ENCODE measurements at places on chromosomes 3 and 15.

GRCh38 chr3:152737021-152737908, 97.7 kb upstream of the P2RY1 start:
- DNase-seq: no peak

- no peak for DNase-seq
Measured at GRCh38 chr3:36032180-36033047, 347.9 kb upstream of the STAC start.

DNA sequence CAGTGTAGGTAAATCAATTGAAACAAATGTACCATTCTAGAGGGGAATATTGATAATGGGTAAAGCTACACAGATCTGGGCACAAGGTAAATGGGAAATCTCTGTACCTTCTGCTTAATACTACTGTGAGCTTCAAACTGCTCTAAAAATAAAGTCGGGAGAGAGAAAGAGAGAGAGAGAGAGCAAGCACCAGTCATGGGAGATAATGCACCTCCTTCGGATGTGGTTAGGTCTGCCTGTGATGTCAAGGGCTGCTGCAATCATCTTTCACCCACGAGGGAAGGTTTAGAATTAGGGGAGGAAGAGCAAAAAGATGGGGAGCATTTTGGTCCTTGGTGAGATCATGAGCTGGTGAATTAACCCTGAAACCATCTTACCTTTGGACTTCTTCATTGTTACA, 219.1 kb downstream of the ZNF385D start:
- no peak for DNase-seq

DNA sequence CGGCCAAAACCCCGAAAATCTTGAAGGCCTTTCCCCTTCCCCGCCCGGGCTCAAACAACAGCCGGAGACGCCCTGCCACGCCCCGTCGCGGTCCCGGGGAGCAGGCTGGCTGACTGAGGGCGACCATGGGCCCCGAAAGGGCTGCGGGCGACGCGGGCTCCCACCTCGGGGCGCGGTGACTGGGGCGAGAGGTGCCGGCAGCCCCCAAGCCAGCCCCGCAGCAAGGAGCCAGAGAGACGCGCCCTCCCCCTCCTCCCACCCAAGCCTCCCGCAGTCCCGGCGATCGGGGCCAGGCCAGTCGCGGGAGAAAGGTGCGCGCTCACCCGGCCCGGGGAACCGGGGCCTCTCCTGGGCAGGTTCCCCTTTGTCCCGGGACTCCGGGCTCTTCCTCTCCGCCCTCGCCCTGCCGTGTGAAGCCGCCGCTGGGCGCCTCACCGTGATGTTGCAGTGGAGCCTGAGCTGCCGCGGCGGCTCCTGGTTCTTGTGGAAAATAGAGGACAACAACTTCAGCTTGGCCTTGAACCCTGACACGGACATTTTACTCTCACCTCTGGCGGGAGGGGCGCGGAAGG, 30.6 kb upstream of the ZSCAN2 start:
- DNase-seq: no peak

DNA sequence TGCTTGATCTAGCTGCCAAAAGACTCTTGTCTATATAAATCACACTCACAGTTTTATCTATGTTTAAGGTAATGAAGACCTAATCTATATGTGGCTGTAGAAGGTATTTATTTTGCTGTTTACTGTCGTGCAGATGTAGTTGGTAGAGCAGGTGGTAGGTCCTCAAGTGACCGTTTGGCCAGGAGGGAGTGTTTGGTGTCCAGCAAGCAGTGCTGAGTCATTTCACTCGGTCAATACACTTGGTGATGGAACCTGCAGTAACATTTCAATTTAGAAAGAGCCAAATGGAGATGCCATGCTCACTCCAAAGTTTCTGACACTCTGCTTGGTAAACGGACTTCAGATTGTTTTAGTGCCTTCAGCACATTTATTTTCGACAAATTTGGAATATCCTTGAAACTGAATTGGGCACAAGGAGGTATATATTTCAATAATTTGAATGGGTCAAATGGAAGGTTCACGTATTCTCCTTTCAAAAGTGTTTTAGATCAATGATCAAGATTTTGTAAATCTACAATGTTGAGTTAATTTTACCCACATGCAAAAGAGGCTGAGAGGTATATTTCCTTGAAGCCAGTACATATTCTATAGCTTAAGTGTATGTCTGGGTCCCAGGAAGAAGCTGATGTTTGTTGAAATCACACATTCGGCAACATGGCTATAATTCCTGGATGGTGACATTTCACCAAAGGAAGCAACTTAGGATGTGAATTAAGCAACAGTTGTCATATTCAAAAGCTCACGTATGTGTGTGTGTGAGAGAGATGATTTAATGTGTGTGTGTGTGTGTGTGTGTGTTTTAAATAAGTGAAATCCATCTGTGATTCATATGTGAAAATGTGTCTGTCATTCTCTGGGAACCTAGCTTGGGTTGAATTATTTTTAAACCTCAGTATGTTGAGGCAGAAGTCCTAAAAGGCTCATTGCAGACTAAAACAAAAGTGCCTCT, 7.7 kb upstream of the CX3CR1 start:
- no peak for DNase-seq

DNA sequence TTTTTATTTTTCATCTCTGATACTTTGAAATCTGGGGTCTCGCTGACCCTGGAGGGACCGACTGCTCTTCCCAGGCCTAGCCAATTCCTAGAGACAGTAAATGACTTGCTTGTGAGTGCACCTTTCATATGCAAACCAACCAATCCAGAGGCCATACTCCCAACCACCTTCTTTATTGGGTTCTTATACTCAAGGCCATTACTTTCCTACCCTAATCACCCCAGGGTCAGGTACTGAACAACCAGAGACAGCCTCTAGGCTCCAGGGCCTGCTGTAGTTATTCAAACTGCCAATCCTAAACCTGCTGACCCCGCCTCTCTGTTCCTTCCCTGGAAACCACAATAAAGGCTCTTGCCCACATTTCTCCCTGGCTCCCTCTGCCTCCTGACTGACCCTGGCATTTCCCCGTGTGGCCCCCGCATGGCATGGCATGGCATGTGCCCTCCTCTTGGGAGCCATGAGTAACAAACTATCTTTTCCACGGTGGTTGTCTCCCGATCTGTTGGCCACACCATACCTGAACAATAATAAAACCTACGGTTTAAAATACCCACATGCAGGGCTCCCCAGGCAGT, 42.9 kb downstream of the ADCY5 start:
- no peak for DNase-seq

DNA sequence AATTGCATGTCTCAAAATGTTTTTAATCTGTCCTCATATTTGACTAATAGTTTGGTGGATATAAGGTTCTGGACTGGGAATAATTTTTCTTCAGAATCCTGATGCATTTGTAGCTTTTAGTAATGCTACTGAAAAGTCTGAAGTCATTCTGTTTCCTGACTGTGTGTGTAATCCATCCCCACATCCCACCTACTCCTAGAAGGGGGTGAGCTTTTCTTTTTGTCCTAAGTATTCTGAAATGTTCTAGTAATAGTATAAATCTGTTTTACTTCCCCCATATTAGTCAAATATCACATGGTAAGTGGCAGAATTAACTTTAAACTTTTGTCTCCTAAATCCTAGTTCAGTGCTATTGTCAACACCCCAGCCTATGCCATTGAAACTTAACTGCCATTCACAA, 162.8 kb downstream of the GREM1 start:
- no peak for DNase-seq

DNA sequence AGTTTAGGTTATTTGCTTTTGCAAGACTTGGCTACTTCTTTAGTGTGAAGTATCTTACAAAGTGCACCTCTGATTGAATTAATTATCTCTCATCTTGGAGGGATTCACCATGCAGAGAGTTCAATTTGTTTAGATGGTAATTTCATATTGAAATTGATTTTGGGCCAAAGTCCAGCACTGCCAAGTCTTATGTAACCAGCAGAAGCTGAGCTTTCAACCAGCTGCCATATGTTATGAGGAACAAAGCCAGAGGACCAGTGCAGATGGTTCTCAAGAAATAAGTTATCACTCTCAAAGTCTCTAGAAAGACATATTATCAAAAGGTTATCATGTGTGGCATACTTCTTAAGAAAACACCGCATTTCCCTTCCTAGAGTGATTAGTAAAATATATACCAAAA, 29.0 kb downstream of the ABHD6 start:
- DNase-seq: no peak

DNA sequence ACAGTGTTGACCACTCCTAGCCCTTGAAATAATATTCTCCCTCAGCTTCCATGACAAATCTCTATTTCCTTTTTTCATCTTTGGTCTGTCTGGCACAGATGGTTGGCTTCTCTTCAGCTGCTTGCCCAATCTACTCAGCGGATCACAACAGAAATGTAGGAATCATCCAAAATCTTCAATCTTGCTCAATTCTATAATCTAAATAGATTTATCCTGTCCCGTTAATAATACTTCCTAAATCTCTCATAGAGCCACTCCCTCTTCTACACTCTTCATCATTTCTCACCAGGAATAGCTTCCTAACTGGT, 3.8 kb downstream of the PEAK1 start:
- DNase-seq: no peak

GRCh38 chr15:83115831-83116565, 8.6 kb downstream of the TM6SF1 start:
- DNase-seq: no peak

DNA sequence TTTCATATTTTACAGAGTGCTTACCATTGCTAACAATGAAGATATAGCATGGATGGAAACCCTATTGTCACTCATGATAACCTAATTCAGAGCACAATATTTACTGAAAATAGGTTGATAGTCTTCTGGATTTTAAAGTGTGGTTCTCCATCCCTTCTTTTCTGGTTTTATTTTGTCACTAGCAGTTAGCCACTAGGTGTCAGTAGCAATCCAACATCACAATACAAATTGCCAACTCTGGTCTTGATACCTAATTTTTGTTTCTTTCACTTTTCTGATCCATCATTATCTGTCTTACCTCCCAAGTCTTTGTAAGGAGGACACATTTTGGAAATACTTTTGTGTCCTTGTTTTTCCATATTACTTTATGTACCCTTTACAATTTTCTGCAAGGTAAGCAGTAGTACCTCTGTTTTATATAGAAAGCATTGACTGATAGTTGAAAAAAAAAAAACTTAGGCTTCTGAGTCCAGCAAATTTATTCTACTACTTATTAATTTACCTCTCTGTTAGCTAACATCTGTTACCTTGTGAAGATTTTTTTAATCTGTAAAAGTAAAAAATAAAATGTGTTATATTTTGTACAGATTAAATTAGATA, 28.3 kb upstream of the CRYBG3 start:
- DNase-seq: peak; percentile 79

GRCh38 chr15:23566651-23567050, 1.2 kb downstream of the MKRN3 start:
- DNase-seq: no peak

GRCh38 chr3:142148044-142148791, 1.1 kb downstream of the TFDP2 start:
- DNase-seq: peak; percentile 28

- DNase-seq: no peak
Measured at GRCh38 chr15:91555312-91555711, 298.2 kb upstream of the SLCO3A1 start.

GRCh38 chr15:78389322-78389721, 48.7 kb upstream of the IREB2 start:
- no peak for DNase-seq

GRCh38 chr3:17243621-17244020, 358.9 kb downstream of the PLCL2 start:
- DNase-seq: no peak

DNA sequence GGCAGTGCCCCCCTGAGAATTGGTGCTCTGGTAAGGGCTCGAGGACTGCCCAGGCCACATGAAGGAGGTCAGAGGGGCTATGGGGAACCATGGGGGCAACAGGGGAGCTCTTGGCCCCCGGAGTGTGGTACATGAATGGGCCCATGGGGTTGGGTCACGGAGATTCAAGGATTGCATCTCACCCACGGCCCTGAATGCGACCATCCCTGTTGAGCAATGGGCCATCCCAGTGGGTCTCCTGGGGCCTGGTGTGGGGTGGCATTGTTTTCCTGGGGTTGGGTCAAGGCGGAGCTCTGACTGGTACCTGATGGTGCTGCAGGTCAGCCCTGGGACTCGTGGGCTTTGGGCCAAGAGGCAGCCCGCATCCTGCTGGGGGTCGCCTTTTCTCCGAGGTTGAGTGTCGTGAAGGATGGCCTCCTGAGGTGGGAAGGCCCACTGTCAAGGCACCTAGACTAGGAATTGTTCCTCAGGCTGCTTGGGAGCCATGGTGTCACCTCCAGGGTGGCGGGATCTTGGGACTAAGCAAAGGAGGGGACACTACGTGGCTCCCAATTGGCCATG, 198.3 kb downstream of the UBE3A start:
- DNase-seq: no peak

- DNase-seq: no peak
Measured at GRCh38 chr3:58606693-58607092, 29.5 kb upstream of the FAM107A start.

GRCh38 chr15:99545605-99546004, 20.2 kb upstream of the MEF2A start:
- DNase-seq: no peak

GRCh38 chr15:62802612-62803011, 239.9 kb upstream of the TPM1 start:
- no peak for DNase-seq

- no peak for DNase-seq
Measured at GRCh38 chr3:5553203-5553602, 365.7 kb downstream of the EDEM1 start.

DNA sequence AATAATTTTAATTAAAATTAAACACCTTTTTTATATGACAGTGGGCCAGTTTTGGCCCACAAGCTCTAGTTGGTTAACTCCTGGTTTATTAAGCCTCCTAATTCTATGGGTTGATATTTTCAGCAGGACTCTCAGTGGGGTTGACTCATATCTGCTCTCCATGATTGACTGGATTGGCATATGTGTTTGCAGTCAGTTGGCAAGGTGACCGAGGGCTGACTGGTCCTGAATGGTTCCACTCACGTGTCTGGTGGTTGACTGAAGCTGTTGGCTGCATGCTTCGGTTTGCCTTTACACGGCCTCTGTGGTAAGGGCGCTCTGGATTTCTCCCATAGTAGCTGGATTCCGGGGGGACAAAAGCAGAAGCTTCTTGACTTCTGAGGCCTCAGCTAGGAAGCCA, 65.3 kb upstream of the ZNF280D start:
- no peak for DNase-seq

GRCh38 chr15:90829942-90830440, 38.4 kb upstream of the FURIN start:
- peak; percentile 78 for DNase-seq

DNA sequence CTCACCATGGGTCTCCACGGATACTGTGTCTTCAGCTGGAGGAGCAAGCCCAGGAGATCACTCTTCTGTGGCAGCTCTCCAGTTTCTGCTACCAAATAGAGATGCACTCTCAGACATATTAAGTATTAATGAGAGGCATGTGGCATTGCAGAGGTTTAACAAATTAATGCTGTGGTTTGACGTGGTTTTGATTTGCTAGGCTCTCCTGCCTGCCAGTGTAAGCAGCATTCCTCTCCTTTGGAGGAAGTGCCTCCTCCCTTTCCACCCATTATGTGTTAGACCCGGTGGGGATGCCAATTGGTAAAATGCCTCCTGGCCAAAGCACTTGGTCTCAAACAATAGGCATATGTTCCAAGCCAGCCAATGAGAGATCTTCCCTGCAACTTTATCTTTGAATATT, 124.8 kb downstream of the MYLK start:
- DNase-seq: no peak

Measured in KBM-7 (cell line).